Activated CD8-positive, alpha-beta memory T cell treated with anti-CD3 and anti-CD28 coated beads, Interleukin-2, amount 50 U/mL, for 48 hours (primary cell): ENCODE measurements at places on chromosomes 12 and 14.

DNA sequence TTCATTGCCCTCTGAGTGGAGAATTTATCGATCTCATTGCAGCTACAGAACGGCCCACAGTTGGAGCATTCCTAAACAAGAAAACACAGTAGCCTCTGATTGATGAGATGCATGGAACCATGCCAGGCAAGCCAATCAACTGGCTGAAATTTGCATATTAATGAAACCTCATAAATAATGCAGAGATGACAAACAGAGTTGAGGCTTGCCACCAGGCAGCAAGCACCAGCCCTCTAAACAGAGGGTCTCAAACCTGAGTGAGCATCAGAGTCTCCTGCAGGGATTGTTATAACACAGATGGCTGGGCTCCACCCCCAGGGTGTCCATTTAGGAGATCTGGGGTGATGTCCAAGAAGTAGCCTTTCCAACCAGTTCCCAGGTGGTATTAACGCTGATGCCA, 60.9 kb upstream of the CMKLR1 start:
- DNase-seq = no peak

GRCh38 chr14:90421001-90421631, 24.3 kb downstream of the CALM1 start:
- no peak for DNase-seq

DNA sequence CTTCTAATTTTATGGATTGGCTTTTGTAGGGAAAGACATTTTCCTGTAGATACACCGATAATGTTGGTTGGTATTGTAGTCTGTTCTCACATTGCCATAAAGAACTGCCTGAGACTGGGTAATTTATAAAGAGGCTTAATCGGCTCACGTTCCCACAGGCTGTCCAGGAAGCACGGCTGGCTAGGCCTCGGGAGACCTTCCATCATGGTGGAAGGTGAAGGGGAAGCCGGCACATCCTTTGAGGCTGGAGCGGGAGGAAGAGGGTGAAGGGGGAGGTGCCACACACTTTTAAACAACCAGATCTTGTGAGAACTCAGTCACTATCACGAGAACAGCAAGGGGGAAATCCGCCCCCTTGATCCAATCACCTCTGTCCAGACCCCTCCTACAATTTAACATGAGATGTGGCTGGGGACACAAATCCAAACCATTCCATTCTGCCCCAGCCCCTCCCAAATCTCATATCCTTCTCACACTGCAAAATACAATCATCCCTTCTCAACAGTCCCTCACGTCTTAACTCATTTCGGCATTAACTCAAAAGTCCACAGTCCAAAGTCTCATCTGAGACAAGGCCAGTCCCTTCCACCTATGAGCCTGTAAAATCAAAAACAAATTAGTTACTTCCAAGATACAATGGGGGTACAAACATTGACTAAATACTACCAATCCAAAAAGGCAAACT, 66.7 kb upstream of the EIF5 start:
- DNase-seq = no peak

DNA sequence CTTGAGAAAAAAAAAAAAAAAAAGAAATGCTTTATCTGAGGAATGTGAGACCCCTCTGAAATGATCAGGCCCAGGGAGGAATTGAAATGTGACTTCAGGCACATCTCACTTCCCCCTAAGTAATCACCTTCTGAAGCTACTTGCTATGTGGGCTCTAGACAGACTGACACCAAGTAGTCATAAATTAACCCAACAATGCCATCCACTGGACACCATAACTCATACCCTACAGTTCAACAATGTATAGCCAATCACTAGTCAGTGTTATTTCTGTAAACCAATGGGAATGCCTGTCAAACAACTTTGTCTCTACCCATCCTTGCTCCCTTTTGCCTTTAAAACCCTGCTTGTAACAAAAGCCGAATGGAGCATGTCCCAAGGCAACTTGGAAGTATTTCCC, 182.7 kb upstream of the TMPO start:
- no peak for DNase-seq

DNA sequence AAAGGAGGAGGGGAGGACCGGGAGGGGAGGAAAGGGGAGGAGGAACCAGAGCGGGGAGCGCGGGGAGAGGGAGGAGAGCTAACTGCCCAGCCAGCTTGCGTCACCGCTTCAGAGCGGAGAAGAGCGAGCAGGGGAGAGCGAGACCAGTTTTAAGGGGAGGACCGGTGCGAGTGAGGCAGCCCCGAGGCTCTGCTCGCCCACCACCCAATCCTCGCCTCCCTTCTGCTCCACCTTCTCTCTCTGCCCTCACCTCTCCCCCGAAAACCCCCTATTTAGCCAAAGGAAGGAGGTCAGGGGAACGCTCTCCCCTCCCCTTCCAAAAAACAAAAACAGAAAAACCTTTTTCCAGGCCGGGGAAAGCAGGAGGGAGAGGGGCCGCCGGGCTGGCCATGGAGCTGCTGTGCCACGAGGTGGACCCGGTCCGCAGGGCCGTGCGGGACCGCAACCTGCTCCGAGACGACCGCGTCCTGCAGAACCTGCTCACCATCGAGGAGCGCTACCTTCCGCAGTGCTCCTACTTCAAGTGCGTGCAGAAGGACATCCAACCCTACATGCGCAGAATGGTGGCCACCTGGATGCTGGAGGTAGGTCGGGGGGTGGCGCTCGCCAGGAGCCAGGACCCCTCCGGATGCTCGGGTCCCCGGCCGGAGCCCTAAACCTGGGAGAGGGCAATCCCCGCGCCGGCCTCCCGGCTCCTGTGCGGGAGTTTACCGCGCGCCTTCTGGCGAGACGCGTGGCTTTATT, at the start of gene CCND2:
TSS of gene CCND2 (plus strand) at position 111 of the 744 bp plus-strand sequence. CDS start at position 390, 279 bp downstream.
- DNase-seq = peak; percentile 88

GRCh38 chr12:51817027-51817953, 31.2 kb downstream of the FIGNL2 start:
- no peak for DNase-seq
